ENCODE measurements at places on chromosomes 7 and 10.

GRCh38 chr7:31788445-31788844 lies 101.4 kb downstream of the PPP1R17 start:
- DNase-seq: no peak

- no peak for DNase-seq
These were observed 1211.3 kb downstream of the REEP3 start for GRCh38 chr10:64732372-64732957.

DNA sequence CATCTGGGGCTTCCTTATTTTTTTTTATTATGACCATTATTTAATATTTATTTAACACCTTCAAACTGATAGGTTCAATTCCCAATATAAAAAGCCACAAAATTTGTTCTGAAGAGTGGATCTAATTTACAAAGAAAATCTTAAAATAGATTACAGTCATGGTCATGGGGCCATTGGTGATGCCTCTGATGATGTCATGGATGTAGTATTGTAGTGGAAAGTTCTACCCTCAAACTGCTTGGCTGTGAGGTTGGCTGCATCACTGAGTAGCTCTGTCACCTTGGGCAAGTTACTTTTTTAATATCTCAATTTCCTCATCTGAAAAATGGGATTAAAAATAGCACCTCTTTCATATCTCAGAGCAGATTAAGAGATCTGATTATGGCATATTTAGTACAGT lies 128.5 kb downstream of the DKK1 start:
- DNase-seq: peak; percentile 48

GRCh38 chr10:98301664-98302319 lies 33.8 kb upstream of the LOXL4 start:
- DNase-seq: no peak

GRCh38 chr7:8217200-8218068 lies 44.5 kb downstream of the ICA1 start:
- peak; percentile 72 for DNase-seq

DNA sequence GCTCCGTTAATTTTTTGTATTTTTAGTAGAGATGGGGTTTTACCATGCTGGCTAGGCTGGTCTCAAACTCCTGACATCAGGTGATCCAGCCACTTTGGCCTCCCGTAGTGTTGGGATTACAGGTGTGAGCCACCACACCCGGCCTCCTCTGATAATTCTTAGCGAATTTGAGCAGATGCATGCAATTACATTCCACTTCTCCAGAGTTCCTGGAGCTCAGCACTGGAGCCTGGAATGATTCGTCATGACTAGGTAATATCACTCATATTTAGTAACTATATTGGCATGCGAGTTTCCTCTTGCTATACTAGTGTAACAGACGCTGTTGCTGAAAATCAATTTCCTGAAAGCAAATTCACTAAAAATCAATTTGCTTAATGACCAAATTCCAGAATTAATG lies 86.8 kb downstream of the MKX start:
- DNase-seq: peak; percentile 73

DNA sequence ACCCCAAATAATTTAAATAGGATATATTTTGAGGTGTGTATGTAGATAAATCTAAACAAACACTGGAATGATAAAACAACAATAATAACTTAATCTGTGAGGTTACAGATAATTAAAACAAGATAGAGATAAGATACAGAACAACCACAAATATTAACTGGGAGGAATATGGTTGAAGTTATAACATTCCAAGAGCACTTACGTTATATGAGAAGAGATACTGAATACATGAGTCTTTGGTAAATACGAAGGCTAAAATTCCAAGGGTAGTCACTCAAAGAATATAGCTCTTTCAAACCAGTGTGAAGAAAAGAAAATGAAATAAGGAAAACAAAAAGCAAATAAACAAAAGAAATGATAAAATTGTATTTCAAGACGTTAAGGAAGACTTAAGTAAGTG lies 76.0 kb upstream of the MYO3A start:
- DNase-seq: no peak

GRCh38 chr10:2619472-2619871 lies 447.9 kb upstream of the PFKP start:
- no peak for DNase-seq

DNA sequence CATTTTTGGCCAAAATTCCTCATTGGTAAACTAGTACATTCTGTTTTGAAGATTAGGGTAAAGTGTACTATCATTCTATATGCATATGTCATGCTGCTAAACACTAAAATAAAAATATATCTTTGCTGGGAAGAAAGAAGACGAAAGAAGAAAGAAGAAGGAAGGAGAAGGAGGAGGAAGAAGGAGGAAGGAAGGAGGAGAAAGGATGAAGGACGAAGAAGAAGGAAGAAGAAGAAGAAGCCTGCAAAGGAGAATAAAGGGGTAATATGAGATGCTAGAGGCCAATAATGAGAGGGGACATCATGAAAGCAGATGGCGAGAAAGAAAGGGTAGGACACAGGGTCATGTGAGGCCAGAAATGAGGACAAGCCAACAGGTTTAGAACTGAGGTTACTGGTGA lies 8.0 kb downstream of the SLC25A13 start:
- DNase-seq: no peak

- no peak for DNase-seq
These were observed 61.0 kb downstream of the PLPP4 start for GRCh38 chr10:120517881-120518484.

DNA sequence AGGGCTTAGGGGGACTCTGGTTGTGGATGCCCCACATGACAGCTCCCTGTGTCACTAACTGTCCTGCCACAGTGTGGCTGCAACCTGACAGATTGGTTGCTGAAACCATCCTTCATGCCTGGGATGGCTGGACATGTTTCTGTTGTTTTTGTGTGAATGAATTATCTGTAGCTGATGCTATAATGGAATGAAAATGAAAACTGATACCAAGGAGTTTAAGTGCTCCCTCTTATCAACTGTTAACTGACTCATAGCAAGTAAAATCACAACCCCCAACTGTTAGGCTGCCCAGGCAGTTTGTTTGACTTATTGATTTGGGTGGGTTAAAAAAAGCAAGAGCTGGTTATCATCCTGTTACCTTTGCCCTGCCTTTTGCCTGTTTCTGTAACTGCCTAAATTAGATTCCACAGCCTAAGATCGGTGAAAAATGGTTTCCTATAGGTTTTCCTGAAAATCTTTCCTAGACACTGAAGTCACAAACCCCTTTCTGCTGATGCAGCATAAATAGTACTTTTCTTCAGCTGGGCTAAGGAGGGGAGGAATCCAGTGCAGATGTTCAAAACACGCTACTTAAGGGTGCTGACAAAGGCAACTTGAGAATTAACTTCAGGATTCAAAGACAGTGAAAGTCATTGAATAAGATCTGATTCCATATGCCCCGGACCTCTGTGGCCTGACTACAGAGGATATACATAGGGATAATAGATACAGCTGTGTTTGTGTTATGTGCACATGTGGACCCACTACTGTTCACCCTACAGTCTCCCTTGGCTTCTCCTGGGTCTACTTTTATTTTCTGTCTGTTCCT lies 5.7 kb downstream of the FRAT2 start:
- DNase-seq: no peak

DNA sequence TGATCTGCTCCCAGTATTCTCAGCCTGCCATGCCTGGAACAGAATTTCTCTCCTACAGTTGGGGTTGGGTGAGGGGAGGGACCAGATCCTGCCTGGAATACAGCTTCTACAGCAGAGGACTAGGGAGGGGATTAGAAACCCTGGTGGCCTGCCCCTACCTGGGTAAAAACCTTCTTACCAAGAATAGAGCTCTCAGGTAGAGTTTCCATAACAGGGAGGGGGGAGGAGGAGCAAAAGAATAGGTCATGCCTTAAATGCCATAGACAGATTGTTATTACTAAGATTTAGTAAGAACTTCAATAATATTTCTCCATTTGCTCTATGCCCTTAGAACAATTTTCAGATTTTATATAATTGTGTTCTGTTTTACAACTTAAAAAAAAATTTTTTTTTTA lies 33.5 kb upstream of the TSPAN33 start:
- DNase-seq: no peak

GRCh38 chr7:154984601-154985188 lies 18.2 kb downstream of the PAXIP1 start:
- peak; percentile 12 for DNase-seq

DNA sequence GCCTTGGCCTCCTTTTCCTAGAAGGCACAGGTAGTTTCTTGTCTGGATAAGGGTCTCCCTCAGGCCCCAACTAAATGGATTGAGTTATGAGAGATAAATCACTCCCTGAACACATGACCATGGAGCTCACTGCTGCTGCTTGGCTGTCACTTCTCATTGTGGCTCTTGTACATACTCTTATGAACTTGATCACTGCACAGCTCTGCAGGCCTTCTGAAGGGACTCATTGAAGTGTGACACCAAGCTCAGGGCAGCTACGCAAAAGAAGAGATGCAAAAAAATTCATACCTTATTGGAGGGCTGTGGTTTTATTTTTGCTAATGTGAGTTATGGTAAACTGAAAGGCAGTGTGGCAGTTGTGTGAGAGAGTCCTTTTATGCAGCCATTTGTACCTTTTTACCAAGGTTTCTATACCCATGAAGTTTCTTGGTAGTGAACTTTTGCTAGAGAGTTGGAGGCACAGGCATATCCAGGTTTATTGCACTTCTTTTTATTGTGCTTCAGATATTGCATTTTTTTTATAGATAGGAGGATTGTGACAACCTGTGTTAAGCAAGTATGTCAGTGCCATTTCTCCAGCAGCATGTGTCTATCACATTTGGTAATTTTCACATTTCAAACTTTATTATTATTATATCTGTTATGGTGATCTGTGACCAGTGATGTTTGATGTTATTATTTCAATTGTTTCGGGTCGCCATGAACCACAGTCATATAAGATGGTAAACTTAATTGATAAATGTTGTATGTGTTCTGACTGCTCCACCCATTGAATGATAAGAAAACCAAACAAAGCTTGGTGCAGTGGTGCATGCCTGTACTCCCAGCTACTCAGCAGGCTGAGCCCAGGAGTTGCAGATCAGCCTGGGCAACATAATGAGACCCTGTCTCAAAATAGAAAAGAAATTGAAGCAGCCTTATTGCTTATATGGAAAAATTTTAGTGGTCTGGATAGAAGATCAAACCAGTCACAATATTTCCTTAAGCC lies 100.6 kb downstream of the LRRC4 start:
- no peak for DNase-seq

DNA sequence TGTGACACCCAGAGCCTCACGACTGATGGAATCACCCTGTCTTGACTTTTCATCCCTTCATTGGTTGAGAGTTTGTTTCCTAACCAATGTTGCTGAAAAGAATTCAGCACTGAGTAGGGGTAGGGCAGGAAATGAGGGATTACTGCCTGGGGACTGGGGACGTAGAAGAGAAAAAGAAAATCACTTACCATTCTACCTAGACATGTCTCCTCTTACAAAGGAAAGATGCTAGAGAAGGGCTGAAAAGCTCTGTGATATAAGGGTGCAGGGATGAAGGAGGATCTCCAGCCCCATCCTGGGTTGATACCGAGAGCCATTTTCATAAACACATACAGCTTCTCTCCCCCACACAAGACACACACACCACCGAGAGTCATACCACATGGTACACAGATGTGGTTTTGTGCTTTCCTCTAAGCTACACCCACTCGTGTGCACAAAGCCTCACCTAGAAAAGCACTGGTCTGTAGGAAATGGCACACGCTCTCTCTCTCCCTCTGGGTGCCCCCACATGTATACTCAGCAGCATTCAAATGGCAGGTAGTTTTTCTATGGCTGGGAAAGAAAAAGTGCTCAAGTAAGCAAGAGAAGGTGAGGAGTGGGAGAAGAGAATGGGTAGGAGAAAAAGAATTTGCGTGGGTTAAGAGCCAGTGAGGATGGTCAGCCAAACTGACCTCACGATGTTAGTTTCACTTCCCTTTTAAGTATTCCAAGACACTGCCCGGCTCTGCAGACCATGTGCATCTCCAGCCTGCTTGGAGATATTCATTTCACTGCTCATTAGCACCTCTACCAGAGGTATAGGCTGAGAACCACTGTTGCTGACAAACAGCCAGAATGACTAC lies 85.8 kb downstream of the CALD1 start:
- DNase-seq: peak; percentile 53

Data from AG10803 (cell line).